IPS DF 19.7 (cell line): ENCODE measurements at places on chromosomes 7 and 10.

DNA sequence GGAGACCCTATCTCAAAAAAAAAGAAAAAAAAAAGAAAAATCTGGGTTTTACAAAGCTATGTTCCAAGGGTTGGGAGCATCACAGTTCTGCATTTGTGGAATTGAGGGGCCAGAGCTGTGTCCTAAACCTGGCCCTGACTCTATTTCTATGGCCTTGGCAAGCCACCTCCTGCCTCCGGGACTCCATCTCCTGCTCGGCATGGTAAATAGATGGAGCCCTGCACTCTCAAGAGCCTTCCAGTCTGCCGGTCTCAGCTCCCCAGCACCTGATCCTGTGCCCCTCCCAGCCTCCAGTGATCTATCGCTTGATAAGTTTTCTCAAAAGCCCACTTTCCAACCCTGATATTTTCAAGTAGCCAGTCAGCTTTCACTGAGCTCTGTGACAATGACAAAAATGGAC is 43.0 kb downstream of the KCNH2 start:
- no peak for DNase-seq

DNA sequence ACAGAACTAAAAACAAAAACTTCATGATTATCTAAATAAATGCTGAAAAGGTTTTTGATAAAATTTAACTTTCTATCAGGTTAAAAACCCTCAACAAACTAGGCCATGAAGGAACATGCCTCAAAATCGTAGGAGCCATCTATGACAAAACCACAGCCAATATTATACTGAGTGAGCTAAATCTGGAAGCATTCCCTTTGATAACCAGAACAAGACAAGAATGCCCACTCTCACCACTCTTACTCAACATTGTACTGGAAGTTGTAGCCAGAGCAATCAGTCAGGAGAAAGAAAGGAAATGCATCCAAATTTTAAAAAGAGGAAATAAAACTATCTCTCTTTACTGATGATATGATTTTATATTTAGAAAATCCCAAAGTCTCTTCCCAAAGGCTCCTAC is 228.7 kb downstream of the CHRM2 start:
- no peak for DNase-seq

GRCh38 chr7:107799647-107800264 is 3.3 kb downstream of the SLC26A3 start:
- no peak for DNase-seq

DNA sequence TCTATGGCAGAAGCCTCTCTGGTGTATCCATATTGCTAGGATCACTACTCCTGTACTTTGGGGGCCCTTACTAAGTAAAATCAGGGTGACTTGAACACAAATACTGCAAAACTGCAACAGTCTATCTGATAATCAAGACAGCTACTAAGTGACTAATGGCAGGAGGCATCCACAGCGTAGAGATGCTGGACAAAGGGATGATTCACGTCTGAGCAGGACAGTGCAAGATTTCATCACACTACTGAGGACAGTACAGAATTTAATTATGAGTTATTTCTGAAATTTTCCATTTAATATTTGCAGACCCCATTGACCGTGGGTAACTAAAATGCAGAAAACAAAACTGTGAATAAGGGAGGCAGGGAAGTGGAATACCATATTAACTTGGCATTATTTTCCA is 10.4 kb downstream of the CUL2 start:
- DNase-seq, result no peak

DNA sequence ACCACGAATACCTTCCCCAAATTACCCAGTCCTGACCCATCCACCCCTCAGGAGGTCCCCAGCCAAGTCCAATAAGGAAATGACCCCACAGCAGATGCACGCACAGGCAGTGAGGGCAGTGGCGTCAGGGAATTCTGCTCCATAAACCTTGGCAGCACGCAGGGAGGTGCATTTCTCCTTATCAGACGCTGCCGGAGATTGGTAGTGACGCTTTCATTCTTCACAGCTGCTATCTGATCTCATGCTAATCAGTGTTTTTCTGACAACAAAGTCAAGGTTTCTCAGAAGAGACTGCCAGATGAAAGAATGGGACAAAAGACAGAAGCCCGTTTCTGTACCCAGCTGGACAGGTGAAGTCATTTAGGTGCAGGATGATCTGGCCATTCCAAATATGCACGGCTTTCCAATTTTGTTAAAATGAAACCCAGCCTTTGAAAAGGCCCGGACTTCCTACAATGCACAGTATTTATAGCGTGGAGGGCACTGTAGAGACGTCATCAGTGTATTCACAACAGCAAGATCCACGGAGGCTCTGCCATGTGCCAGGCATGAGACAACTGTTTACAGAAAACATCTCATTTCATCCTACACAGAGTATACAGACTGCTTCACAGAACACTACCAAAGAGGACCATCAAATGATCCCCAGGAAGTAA is 35.3 kb downstream of the DIP2C start:
- DNase-seq, result no peak

DNA sequence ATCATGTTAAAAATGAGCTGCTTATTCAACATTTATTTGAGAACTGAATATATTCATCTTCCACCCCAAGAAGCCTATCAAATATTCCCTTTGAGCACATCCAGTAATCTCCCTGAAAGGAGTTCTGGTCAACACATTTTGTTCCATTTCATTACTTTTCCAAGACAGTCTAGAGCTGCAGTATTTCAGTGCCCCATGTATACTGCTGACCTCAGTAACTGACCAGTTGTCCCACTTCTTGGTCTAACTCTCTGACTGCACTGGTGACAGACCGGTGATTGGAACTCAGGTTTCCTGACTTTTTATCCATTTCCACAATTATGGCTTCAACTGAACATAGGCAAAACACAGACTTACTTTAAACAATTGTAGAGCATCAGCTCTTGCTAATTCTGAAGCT is 206.8 kb upstream of the NPSR1 start:
- no peak for DNase-seq

- no peak for DNase-seq
Measured at GRCh38 chr7:29878081-29878688, 71.9 kb downstream of the WIPF3 start.

DNA sequence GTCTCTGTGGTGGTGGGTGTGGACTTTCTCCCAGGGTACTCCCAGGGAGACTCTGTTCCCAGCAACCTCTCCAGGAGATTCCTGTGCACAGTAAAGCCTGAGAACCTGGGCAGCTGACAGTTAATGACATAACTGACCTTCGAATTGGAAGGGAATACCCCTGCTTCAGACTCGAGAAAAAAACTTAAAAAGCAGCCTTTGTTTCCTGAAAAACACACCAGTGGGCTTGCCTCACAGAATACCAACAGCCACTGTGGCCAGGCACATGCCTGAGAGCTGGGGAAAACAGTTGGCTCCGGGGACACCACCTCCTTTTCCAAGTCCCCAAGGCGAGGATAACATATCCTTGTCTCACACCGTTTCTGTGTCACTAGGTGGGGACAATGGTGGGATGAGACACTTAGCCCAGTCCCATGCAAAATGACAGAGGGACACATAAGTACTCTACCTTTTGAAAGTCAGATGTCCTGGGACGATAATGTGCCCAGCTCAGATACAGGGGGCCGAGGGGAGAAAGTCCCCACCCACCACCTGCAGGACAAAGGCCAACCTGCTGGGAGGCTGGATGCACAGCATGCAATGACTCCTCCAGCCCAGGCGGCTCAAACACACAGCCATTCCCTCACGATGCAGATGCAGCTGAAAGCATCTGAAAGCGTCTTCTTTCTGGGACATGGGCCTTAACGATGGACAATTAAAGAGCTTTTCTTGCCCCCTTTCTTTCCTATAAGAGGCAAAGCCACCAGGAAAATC is 65.6 kb downstream of the HIPK2 start:
- DNase-seq, result no peak

DNA sequence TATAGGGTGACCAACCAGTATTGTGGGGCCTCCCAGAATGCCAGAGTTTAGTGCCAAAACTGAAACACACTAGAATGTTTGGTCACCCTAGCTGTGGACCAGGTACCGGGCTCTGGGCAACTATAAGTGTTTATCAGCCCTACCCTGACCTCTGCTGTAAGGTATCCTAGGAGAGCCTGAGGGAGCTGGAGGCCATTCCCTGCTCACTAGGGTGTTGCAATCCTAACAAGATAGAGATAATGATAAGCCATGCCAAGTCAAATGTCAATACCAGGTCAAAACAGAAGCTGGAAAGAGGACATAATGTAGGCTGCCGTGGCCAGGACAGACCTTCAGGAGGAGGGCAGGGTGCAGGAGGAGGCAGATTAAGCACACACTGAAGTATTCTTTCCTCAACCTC is 151.8 kb downstream of the KCNMA1 start:
- no peak for DNase-seq

GRCh38 chr7:139774376-139774775 is 3.4 kb downstream of the HIPK2 start:
- DNase-seq, result no peak

DNA sequence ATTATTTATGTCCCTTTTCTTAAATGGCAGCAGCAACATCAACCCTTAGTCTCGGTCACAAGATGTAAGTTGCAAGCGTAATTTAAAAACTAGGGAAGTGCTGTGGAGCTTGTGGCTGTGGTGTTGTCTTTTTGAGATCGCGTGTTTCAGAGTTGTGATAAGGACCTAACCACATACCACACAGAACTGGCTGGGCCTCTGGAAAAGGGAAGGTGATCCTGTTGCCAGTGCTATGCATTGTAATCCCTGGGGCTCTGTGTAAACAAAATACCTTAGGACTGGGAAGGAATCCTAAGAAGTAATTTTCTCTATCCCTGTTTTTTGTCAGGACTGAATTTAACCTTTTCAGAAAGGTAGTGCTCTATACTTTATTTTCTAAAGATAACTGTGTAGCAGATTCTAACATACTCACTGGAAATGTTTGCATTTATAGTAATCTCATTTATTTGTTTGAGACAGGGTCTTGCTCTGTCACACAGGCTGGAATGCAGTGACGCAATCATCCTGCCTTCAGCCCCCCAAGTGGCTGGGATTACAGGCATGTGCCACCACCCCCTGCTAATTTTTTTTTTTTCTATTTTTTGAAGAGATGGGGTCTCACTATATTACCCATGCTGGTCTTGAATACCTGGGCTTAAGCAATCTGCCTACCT is 60.4 kb downstream of the INPP5F start:
- peak; percentile 79 for DNase-seq

DNA sequence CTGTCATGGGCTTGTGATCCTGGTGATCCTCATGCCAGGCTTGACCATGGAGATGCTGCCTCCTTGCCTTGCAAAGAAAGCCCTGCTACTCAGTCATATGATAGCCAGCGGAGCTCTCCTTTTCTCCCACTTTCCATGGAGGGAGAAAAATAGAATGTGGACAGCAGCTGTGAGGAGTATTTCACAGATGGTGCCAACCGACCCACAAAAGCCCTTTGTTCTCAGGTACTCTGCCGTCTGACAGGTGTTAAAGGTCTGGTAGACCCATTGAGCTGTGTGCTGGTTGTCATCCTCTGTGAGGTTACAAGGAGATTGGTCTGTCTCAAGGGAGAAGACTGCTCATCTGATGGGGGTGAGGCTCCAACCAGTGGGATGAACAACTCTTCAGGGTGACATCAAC is 29.5 kb upstream of the COBL start:
- no peak for DNase-seq

DNA sequence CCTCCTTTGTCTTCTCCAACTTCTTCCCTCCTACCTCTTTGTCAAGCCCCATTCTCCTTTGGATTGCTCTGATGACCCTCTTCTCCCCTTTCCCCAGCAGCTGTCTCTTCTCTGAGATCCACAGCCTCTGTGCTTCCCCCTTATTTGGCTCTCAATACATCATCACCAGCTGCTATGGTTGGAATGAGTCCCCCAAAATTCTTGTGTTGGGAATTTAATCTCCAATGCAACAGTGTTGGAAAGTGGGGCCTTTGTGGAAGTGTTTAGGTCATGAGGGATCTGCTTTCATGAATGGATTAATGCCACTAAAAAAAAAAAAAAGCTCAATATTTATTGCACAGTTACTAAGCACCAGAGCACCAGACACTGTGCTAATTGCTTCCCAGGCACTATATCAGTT is 39.2 kb upstream of the FRMD4A start:
- no peak for DNase-seq
